Neural progenitor cell (in vitro differentiated cells): ENCODE measurements at places on chromosomes 4 and X.

DNA sequence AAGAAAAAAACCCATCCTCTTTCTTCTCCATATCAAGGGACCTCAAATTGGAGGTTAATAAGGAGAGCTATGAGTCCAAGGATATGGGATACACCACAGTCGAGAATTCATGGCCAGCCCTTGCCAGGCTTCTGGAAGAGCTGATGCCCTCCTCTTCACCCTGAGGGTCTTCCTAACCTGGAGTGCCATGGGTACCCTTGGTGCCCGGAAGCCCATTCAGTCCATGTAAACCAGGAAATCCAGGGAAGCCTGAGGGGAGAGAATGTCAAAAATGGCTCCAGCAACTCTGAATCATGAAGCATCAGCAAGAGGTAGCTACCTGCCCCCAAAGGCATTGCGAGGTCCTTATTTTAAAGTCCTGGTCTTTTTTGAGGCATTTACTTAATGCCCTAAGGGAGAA is 78.2 kb downstream of the ATG4A start:
- DNase-seq = no peak

- peak; percentile 18 for DNase-seq
Measured at GRCh38 chr4:155099231-155099630, 109.2 kb upstream of the NPY2R start.

DNA sequence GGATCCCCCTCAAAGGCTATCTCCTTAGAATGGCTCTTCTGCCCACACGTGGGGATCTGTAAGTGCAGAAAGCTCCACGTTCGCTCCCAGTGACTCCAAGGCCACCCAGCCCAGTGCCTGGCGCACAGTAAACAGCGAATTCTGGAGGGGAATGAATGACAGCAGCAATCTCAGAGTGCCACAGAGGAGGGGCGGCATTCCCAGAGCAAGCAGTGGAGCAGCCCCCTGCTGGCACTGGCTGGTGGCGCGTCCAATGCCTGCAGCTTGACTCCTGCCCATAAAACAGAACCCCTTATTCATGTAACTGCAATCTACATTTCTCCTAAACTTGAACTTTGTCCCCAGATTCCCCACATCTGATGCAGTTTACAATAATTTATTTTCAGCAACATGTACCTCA is 6.9 kb upstream of the HELT start:
- DNase-seq = peak; percentile 75

- DNase-seq = no peak
Measured at GRCh38 chrX:72683631-72684030, 30.5 kb downstream of the PHKA1 start.

- DNase-seq = no peak
Measured at GRCh38 chr4:113384600-113384999, 335.1 kb downstream of the ANK2 start.

DNA sequence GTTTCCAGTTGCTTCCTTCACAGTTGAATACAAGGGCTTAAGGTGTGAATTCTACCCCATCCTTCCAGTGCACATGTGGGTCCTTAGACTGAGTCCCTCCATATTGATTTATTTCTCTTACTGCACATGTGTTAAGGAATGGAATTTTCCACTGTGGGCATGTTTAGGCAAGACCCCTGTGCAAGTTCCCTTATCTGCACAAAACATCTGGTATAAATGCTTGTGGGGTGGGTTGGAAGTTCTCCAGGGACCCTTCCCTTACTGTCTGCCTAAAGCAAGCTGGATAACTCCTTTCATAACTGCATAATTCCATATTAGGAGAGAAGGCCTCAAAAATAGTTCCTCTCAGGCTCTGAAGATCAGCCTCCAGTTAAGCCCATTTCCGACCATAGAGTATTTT is 570.9 kb downstream of the ADGRL3 start:
- no peak for DNase-seq

DNA sequence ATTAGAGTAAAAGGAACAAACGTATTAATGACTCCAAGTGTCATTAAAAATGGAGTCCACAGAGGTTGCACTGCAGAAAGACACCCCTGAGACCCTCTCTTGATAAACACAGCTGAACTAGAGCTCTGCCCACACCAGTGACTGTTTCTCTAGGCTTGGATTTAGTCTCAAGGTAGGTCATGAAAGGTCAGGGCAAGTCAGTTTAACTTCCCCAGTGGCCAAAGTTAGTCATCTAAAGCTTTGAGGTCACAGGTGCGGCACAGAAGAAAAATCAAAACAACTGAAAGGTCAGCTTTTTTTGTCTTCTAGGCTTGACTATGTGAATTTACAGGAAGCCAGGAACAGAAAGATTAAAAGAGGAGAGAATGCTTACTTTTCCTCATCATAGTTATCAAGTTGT is 749.6 kb downstream of the RAB28 start:
- no peak for DNase-seq

GRCh38 chr4:187983746-187984145 is 11.8 kb upstream of the ZFP42 start:
- DNase-seq = no peak

DNA sequence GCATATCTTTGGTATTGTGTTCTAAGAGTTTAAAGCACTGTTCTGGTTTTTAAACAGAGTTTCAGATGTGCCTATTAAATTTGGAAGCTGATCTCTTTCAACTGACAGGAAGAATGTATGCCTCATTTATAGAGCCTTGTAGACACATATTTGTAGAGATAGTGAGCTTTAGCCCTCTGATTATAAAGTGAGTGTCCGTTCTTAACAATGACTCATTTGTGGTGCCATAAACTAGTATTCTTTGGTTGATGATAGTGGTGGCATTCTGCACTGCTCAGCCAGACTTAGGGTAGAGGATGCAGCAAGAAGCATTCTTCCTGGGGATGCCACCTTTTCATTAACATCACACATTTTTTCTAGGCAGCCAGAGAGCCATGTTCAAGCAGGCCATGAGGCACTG is 121.7 kb downstream of the TLL1 start:
- DNase-seq = no peak

- no peak for DNase-seq
Measured at GRCh38 chr4:40833212-40833611, 83.5 kb downstream of the NSUN7 start.

DNA sequence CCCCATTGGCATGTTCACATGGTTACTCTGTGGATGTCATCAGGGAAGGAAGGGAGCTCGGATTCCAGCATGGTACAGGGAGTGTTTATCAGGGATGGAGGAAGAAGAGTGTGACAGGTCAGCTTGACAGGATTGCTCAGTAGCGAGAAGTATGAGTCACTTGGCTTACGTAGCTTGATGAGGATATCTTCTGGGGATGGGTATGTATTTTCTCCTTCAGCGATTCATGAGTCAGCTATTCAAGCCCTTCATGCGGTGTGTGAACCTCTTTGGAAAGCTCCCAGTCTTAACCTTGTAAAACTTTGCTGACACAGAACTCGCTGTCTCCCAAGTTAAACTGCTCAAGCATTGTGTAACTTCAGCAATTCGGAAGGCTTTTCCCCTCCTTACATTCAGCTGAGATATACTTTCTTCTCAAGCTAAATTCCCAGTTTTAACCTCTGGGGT is 275.4 kb downstream of the ARHGAP10 start:
- no peak for DNase-seq

- no peak for DNase-seq
Measured at GRCh38 chr4:103400405-103400804, 202.3 kb upstream of the CENPE start.

GRCh38 chr4:74583089-74583700 is 138.3 kb downstream of the AREG start:
- no peak for DNase-seq

DNA sequence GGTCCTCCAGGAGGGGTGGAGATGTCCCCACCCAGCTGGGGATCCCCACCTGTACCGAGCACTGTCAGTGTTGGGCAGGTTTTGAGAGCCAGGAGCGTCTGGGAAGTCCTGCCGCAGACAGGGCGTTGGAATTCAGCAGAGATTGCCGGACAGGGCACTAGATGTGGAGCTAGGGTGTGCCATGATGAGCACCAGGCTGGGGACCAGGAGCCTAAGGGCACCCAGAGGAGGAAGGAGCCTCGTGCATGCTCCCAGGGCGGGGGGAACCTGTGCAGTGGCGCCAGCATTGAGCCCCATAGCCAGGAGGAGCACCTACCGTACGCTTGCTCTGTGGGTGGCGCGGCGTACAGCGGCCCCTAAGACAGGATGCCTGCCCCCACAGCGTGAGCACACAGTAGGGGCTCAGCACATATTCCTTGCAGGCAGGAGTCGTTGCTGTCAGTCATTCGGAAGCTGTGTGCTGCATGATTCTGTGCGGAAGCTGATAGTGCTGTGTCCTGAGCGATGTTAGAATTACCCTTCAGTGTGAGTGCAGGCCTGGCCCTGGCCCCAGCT is 18.8 kb upstream of the TADA2B start:
- DNase-seq = no peak

DNA sequence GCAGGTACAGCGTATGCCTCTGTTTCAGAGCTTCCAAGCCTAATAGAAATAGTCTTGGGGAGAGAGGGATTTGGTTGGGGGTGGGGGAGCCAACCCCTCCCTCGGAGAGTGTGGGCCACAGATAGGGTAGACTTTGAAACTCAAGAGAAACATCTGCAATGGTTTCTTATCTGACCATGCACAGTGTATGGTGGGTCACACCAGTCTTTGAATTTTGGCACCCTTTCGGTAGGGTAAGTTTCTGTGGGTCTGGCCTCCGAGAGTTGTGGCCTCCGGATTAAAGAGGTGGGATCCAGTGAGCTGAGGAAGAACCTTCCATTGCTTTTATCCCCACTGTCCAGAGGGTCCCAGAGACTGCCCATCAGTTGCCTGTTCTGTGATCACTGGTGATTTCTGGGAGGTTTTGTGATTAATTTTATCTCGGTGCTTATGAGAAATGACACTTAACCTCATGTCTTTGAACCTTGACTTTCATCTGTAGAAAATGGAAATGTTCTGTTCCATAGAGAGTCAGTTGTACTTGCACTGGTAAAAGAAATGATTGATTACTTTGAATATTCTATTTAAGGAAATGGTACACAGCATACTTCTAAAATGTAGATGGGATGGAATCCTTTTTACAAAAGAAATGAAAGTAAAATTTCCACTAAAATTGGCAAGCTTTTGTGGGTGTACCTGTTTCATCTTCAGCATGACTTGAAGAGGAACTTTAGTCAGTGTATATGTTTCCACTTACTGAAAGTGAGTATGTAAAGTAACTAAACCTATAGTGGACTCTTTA is 62.7 kb downstream of the TMEM131L start:
- DNase-seq = no peak

DNA sequence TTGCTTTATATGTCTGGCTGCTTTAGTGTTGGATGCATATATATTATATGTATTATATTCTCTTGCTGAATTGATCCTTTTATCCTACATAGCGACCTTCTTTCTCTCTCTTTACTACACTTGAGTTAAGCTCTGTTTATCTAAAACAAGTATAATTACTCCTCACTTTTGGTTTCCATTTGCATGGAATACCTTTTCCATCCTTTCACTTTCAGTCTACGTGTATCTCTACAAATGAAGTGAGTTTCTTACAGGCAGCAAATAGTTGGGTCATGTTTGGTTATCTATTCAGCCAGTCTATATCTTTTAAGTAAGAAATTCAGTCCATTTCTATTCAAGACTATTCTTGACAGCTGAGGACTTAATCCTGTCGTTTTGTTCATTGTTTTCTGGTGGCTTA is 167.5 kb upstream of the USP38 start:
- no peak for DNase-seq

DNA sequence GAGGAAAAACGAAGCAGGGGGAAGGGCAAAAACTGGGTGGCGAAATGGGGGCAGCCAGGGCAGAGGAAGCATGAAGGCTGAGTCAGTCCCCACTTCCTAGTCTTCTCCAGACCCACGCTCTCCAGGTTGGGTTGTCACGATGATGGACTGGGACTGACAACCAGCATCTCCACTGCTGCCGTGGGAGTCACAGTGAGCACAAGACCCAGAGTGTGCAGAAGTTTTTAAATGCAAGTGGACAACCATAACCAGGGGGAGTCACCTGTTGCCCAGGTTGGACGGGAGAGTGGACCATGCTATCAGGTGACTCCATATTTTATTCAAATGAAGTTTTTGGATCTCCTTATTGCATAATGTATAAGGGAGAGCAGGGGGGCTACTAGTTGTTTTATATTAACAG is 511.4 kb upstream of the ZFP42 start:
- no peak for DNase-seq

- peak; percentile 97 for DNase-seq
Measured at GRCh38 chr4:9691238-9692065, 90.0 kb upstream of the DRD5 start.

- no peak for DNase-seq
Measured at GRCh38 chrX:153405426-153405825, 4.3 kb upstream of the PNMA6E start.

GRCh38 chr4:10032625-10033024 is 11.3 kb upstream of the SLC2A9 start:
- no peak for DNase-seq

GRCh38 chr4:78612398-78613178 is 61.0 kb downstream of the ANXA3 start:
- no peak for DNase-seq

GRCh38 chr4:89939546-89939945 is 44.9 kb downstream of the MMRN1 start:
- no peak for DNase-seq

DNA sequence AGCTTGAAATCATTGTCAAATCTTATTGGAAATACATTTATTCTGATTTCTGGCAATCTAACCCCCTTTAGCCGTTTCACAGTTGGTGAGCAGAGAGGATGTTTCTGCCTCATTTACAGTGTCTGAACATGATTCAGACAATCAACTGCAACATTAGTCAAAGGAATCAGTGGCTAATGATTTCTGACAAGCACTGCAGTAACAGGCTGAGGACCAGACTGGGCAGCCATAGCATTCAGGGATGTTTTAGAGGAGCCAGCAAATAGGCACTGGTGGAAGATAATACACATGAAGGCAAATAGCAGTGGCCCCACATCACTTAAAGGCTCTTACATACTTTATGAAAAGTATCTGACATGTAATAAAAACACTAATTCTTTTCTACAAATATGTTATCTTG is 102.8 kb downstream of the TTC29 start:
- no peak for DNase-seq

- DNase-seq = no peak
Measured at GRCh38 chr4:147620315-147620714, 3.1 kb downstream of the TMEM184C start.

DNA sequence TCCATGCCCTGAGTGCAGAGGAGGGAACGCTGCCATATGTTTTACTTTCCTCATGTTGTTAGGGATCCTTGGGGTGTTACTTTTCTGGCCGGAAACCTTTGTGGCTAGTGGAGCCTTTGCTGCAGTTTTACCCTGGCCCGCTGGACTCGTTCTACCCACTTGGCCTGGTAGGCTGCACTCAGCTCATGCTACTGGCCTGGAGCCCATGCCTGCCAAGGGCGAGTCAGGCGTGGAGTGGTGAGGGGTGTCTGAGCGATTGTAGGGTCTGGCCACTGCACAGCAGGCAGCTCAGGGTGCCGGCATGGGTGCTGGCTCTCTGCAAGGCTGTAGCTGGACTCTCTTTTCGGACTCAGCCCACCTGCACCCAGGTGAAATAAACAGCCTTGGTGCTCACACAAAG is 41.4 kb upstream of the IL9R start:
- no peak for DNase-seq

- no peak for DNase-seq
Measured at GRCh38 chr4:187286525-187286924, 562.9 kb upstream of the FAT1 start.
